Stimulated activated CD8-positive, alpha-beta memory T cell treated with anti-CD3 and anti-CD28 coated beads, Interleukin-15, amount 100 ng/mL, for 4 hours (primary cell): ENCODE measurements at places on chromosomes 6 and 20.

DNA sequence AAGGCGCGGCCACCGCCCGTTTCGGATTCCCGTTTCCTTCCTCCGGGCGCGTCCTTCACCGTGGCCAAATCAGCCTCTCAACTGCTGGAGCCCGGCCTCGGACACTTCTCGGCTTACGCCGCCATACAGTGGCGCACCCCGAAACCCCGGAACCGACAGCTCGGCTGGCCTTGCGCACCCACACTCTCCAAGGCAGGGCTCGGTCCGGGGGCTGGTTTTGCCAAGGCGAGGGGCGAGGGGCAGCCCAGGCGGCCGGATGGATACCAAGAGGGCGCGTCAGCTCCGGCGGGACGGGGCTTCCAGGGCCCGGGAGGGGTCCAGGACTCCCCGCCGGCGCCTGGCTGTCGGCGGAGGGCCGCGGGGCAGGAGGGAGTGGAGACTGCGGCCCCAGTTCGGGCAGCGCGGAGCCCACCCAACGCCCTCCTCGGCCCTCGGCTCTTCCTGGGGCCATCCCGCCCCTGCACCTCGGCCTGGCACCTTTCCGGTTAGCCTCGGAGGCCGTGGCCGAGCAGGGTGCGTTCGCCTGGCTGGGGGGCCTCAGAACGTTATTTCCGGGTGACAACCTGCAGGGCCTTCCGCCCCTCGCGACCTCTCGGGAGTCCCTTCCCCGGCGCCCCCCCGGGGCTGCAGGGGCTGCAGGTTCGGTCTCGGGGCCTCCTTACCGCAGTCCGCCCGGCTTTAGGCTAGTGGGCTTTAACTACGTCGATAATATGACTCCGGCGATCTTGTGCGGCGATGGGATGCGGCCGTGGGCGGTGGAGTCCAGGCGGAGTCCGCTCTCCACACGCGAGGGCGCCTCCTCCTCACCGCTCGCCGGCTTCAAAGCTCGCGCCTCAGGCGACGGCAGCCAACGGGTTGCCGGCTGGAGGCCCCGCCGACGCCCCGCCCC, 697 bp upstream of the CEP43 start:
- no peak for DNase-seq

DNA sequence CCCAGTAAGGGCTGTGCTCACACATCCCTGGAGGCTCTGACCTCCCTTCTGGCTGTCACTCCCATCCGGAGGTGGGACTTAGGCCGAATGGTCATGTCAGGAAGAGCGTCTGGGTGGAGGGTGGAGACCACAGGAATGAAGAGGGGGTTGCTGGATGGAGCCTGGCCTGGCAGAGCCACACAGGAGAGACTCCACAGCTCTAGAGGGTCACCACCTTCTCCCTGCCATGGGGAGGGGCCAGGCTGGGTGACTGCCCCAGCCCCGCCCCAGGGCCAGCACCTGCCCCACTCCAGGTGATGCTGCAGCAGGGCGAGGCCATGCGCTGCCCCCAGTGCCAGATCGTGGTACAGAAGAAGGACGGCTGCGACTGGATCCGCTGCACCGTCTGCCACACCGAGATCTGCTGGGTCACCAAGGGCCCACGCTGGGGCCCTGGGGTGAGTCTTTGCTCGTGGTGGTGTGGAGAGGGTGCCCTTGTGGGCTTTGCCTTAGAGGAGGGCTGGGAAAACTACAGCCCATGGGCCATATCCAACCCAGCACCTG, 20.6 kb downstream of the RBCK1 start:
- no peak for DNase-seq

GRCh38 chr6:149455031-149455732, 29.6 kb downstream of the ZC3H12D start:
- DNase-seq: no peak

- no peak for DNase-seq
These were observed 10.4 kb upstream of the FKBPL start for GRCh38 chr6:32140420-32141046.

DNA sequence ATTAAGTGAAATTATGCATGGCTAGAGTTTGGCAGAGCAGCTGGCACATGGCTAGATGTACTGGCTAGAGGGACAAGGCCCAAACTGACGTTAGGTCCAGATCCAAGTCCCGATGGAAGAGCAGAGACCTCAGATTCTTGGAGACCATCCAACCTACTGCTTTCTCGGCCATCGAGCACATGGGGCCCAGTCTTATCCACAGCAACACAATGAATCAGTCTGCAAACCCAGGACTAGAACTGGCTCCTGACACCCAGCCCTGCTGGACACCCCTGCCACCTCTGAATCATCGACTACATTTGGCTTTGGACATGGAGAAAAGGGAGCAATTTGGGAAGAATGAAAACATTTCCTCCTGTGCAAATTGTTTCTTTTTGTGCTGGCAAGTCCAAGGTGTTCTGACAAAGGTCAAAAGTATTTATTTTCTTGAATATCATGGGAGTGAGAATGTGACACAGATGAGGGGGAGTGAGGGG, 23.9 kb upstream of the YWHAB start:
- no peak for DNase-seq

- no peak for DNase-seq
These were observed 124.5 kb upstream of the SALL4 start for GRCh38 chr20:51926670-51927305.

DNA sequence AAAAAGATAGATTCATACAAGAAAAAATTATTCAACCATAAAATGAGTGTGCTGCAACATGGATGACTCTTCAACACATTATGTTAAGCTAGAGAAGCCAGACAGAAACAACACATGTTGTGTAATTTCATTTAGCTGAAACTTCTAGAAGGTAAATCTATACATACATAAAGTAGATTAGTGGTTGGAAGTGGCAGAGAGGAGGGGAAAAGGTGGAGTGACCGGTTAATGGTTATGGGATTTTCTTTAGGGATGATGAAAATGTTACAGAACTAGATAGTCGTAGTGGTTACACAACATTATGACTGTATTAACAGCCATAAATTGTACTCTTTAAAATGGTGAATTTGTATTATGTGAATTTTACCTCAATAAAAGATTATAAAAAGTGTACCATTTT, 304.1 kb upstream of the SLC35B3 start:
- no peak for DNase-seq
